T-helper 1 cell (primary cell): ENCODE measurements at places on chromosomes 1 and 21.
A peak's percentile ranks its signal among the peaks of the same experiment; 100 is the strongest.

DNA sequence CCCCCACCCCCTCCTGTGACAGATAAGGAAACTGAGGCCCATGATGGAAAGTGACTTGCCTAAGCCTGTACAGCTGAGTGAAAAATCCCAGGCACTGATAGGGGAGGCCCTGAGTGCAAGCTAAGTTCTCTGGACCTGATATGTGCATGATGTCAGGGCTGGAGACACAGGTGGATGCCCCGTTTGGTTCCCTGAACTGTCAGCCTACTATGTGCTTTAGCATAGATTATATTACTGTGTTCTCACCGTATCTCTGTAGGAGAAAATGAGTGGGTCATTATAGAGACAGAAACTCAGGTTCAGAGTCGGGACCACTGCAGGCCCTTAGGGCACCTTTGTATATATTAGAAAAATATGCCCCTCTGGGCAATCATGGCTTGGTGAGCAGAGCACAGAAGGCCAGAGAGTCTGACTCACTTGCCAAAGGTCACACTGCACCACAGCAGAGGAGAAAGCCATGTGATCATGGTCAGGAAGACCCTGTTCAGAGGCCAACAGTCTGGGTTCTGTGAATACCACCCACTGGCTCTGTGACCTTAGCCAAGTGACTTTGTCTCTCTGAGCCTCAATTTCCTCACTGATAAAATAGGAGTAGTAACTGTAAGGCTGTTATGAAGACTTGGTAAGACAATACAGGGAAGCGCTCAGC, 145.8 kb upstream of the WNT4 start:
- DNase-seq = no peak

- no peak for DNase-seq
Observed at GRCh38 chr21:33007747-33008146, 18.0 kb upstream of the OLIG2 start.

DNA sequence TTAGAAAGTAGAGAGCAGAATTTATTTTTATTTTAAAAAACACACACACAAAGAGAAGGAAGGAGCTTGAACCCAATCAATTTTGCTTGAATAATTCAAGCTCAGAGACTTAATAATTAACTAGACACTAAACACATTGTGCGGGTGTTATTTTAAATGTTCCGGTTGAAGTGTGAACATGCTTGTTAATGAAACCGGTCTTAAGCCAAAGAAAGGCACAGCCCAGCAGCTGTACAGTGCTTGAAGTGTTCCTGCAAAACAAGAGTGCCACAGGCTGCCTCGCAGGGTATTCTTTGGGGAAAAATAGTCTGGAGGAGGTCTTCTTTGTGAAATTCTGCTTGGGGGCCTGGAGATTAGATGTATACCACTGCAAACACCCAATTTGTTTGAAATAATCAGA, 2.2 kb upstream of the CDC42BPA start:
- DNase-seq = no peak

DNA sequence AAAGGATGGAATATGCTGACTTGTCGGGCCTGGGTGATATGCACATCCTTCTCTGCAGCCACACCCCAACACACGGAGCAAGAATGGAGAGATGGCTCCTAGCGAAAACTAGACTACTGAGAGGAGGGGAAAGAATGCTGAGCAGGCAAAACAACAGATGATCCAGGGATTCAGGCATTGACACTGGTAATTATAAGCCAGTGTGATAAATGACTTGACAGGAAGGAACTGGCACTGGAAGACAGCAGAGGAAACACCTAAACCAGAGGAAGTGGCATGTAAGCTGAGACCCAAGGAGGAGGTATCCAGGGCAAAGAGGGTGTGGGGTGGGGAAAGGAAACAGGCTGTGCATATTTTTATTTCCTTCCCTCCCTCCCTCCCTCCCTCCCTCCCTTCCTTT, 31.7 kb upstream of the KHDRBS1 start:
- DNase-seq = no peak

DNA sequence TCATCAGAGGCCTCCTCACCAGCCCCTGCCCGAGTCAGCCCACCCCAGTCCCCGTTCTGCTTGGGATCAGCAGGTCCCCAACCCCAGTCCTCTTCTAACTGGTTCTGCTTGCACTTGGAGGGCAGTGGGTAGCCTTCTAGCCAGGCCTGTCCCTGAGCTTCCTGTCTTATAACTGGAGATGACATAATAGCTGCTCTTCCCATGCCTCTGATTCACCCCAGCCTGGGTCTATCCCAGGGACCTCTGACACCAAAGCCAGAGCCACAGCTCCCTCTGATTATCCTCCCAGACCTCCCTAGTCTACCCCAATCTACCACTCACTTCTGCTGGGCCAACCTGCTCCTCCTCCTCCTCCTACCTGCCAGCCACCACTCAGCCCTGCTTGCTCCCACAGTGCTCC, 31.4 kb downstream of the IQGAP3 start:
- DNase-seq = no peak

- DNase-seq = no peak
Observed at GRCh38 chr1:156664046-156664766, 13.0 kb downstream of the NES start.

- DNase-seq = no peak
Observed at GRCh38 chr1:205954819-205955404, 11.7 kb upstream of the SLC26A9 start.

GRCh38 chr1:102858695-102859094, 249.6 kb downstream of the COL11A1 start:
- no peak for DNase-seq

- no peak for DNase-seq
Observed at GRCh38 chr1:233629305-233629935, 15.5 kb downstream of the KCNK1 start.

DNA sequence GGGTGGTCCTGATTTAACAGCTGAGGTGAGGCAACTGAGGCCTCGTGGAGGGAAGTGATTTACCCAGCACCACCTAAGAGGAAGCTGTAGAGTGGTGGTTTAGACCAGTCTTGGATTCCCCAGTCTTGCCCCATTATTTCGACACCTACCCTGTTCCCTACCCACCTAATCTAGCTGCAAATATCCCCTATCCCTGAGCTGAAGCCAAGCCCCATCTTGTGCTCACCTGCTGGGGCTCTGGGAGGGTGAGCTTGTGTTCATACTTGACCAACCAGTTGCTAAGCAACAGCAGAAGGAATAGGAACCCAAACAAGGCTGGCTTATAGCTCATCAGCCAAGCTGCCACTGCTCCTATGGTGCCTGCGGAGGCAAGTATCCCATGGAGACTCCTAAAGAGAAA, 2.0 kb downstream of the TEX46 start:
- no peak for DNase-seq

DNA sequence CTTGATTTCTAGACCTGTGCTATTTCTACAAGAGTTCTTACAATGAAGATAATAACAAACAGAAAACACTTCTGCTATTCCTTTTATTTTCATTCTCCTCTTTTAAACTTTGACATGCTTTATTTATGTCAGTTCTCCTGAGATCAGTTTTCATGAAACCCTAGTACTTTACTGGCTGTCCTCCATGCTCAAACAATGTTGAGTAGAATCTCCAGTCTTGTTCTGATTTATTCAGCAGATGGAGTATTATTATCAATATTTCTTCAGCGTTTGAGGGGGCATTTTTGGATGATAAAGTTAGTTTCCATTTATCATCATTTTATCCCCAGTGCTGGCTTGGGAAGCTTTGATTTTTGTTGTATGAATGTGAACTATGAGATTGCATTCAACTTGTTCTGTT, 85.9 kb upstream of the WARS2 start:
- no peak for DNase-seq

DNA sequence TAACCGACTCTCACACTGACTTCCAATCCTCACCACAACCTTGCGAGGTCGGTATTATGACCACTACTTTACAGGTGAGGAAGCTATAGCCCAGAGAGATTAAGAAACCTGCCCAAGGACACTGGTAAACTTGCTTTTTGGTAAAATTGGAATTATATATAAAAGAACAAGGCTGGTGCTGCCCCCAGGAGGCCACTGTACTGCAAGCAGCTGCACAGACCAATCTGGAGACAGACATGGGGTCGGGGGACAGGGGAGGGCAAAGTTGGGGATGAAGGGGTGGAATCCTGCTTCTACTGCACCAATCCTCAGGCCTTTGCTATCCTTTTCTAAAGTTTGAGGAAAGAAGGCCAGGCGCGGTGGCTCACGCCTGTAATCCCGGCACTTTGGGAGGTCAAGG, 280.8 kb downstream of the SPATA17 start:
- DNase-seq = no peak

DNA sequence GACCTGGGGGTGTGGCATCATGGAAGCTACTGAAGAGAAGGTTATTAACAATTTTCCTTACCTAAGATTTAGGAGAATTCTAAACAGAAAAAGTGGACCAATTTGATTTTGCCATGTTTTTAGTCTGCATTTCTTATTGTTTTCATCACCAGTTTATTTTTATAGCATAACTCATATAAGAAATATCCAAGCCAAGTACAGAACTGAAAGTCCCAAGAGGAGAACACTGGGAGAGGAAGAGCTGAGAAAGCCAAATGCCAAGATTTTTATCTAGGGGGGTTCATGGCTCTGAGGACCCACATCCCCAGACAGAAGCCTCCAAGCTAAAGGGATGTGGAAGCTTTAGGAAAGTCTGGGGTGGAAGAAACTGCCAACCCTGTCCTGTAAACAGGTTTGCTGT, 109.4 kb upstream of the DUSP10 start:
- no peak for DNase-seq

DNA sequence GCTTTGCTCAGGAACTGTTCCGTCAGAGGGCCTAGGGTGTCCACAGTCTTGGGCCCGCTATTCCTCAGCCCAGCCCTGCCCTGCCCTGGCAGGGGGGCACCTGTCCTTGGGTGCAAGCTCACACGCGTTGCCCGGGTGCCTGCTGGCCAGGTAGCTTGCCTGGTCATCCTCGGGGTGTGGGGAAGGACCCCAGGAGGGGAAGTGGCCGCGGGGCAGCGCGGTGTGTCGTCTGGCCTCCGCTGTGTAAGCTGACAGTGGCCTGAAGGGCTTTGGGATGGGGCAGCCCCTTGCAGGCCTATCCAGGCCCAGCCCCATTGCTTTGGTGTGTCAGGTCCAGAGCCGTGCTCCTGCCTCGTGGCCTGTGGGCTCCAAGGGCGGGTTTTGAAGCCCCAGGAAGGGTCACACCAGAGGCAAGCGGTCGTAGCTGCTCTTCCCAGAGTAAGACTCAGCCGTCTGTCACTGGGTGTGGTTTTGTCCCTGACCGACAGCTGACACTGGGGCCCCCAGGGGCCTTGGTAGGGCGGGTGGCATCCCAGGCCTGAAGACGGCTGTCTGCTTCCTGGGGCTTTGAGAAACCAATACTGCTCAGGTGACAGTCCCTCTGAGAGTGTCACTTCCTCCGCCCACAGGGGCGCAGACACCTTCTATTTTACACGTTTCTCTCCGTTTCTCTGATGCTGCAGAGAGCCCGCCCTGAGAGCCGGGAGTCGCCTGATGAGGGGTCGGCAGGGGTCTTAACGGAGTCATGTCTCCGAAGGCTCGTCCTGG, 72.1 kb downstream of the SKI start:
- peak; percentile 89 for DNase-seq
